Activated CD4-positive, alpha-beta T cell treated with anti-CD3 and anti-CD28 coated beads, Interleukin-2, amount 50 U/mL, for 1 hour (primary cell): ENCODE measurements at places on chromosomes 6 and 20.

DNA sequence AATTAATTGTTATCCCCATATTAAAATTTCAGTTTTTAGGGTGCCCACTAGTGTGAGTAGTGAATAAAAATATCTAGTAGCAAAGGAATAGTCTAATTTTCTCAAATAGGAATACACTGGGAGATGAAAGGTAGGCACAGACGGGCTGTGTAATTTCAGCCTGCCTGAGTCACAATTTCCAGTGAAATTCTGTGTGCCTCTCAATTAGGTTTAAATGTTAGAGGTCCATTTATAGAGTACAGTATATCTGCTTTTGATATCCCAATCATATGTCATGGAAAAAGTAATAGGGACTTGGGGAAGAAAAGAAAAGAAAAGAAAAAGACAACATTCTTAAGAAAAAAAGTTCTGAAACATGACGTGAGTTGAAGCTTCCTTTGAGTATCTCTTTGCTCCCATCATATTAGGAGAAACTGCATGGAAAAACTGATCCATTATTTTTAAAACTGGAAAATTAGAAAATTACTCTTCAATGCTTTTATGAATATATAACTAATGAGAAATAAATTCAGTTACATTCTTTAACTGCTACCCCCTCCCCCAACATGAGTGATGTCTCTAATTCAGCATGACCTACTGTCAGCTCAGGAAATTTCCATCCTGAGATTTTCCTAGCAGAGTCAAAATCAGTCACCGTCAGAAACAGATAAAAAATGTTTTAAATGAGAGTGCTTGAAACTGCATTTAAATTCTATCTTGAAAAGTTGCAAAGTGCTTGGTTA, 473.8 kb upstream of the HSF2 start:
- no peak for DNase-seq

DNA sequence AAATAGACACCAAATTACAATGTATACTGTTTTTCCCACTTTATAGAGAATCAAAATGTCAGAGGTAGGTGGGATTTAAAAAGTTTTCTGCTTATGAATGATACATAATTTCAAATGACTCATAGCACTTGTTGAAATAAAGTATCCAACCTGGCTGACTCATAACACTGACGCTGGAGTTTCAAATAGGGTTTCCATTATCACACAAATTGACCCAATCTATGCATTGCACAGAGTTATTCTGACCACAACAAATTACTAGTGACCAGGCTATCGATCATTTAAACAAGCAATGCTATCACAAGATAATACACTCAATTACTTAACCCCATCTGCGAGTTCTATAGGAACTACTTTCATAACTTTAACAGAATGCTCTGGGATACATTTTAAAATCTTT, 31.9 kb upstream of the PRELID3B start:
- no peak for DNase-seq

GRCh38 chr20:22322513-22322912, 261.9 kb downstream of the FOXA2 start:
- DNase-seq = no peak

GRCh38 chr6:2579804-2580570, 170.7 kb downstream of the MYLK4 start:
- DNase-seq = no peak

- no peak for DNase-seq
Observed at GRCh38 chr6:90534337-90535025, 52.4 kb downstream of the MAP3K7 start.

- peak; percentile 67 for DNase-seq
Observed at GRCh38 chr20:63969838-63970713, at the start of gene ZNF512B. ZNF512B (minus strand) TSS chr20:63969930; CDS start chr20:63967950, 1,980 bp downstream.

- DNase-seq = peak; percentile 91
Observed at GRCh38 chr20:62386383-62387218, at the start of gene RPS21. RPS21 (plus strand) TSS chr20:62387103; CDS start chr20:62387339, 236 bp downstream.
